ENCODE measurements at places on chromosomes 1 and 21.

- DNase-seq: no peak
These were observed 3.8 kb downstream of the NMNAT2 start for GRCh38 chr1:183414365-183414764.

GRCh38 chr1:30001011-30001731 is 722.2 kb downstream of the MATN1 start:
- DNase-seq: no peak

DNA sequence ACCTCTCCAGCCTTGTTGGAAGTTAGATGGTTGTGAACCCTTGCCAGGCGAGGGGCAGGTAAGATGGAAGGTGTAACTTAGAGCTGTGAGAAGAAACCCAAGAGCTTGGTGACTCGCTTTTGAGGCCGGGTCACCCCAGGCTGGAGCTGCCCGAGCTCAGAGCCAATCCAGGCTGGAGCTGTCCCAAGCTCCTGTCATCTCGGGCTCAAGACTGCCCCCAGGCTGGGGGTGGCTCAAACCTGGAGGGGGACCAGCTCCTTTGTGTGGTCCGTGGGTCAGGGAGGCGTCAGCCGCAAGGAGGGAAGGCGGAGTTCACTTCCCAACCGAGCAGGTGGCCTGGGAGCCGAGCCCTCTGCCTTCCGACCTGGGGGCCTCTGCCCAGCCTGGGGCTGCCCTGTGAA is 2.0 kb downstream of the HUNK start:
- no peak for DNase-seq

GRCh38 chr1:233261695-233262094 is 33.8 kb downstream of the PCNX2 start:
- no peak for DNase-seq

GRCh38 chr1:117546467-117546866 is 59.4 kb upstream of the TENT5C start:
- DNase-seq: no peak

DNA sequence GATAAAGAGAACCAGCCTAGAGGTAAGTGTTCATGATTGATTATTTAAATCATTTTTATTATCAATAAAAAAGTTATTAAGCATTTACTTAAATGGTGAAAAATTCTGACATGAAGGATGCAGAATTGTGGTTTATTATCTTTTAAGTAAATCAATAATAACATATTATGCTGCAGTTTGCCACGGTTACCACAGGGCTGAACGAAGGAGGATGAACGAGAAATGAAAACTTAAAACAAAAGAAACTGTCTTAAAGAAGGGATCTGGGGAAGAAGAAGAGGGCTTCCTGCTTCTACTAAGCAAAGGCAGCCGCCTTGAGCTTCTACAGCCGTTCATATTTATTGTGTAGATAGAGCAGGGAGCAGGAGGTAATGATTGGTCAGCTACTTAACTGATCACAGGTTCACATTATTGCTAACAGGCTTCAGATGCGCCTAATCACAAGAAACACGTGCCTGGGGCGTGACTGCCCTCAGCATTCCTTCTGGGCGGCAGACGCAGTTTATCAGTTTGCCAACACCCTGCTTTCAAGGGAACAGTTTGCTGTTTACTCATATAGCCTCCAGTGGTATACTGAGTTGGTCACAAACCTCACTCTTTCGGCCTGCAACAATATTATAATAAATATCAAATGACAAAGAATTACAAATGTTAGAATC is 5.8 kb upstream of the FNBP1L start:
- no peak for DNase-seq

GRCh38 chr1:233569636-233570035 is 44.3 kb upstream of the KCNK1 start:
- no peak for DNase-seq

DNA sequence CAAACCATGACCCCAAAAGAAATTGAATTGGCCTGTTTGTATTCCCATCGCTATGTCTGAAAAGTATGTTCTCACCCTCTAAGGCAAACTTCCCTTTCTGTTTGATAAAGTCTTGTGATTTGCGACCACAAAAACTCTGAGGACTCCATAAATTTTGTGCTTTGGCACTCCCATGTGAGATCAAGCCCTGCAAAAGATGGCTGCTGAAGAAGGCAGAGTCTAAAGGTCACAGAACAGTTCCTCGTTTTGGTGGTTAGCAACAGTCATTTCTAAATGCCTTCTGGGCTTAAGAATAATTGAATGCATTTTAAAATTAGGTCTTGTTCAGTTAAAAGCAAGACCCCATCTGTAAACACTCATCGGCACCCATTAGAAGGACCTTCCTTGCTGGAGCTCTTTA is 441.6 kb downstream of the OMA1 start:
- DNase-seq: no peak

GRCh38 chr1:2255420-2256369 is 27.6 kb downstream of the SKI start:
- DNase-seq: peak; percentile 62

DNA sequence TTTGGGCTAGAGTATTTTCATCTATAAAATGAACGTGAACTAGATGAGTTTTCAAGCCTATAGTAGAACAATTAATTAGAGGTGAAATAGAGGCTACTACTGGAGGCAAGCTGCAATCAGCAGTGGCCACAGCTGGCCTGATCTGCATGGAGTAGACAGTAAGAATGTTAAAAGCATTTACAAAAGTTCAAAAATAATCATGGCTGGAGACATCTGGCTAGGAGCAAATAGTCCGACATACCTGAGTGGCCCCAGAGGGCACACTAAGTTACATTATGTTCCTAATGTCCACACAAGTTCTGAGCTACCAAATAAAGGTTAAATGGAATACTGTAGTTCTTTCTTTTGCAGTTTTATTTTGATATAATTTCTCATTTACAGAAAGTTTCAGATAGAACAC is 28.0 kb downstream of the MPZL1 start:
- no peak for DNase-seq

- no peak for DNase-seq
These were observed 1.2 kb downstream of the ALG14 start for GRCh38 chr1:95071539-95071938.

GRCh38 chr1:205240118-205240517 is 12.4 kb downstream of the TMCC2 start:
- no peak for DNase-seq

DNA sequence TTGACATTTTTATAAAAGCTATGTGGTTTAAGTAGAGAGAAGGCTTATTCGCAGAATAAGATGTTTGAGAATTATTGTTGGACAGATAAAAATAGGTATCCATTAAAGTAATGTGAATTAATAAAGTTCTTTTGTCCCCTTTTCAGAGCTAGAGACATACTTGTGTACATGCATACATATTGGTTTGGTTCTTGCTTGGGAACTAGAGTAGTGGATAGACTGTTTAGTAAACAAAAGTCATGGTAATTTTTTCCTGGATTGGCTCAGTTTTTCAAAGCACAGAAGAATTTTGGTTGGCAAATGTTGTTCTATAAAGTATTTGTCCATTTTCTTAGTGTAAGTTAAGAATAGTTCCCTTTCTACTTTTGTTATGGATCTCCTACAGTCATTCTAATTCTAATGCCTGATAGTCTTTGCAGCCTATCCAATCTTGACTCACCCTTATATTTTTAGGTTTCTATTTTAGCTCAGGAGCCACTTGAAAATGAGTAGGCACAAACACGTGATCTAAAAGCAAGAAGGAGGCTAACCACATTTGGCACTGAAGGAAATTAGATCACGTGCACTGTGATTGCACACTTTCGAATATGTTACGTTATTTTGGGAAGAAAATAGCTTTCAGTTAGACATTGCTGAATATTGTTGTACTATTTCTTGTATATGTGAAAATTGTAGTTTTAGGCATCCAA is 47.0 kb downstream of the RABGAP1L start:
- DNase-seq: no peak

GRCh38 chr1:29824025-29824424 is 587.7 kb downstream of the PTPRU start:
- DNase-seq: no peak

GRCh38 chr1:224124220-224124619 is 10.3 kb downstream of the FBXO28 start:
- DNase-seq: no peak

DNA sequence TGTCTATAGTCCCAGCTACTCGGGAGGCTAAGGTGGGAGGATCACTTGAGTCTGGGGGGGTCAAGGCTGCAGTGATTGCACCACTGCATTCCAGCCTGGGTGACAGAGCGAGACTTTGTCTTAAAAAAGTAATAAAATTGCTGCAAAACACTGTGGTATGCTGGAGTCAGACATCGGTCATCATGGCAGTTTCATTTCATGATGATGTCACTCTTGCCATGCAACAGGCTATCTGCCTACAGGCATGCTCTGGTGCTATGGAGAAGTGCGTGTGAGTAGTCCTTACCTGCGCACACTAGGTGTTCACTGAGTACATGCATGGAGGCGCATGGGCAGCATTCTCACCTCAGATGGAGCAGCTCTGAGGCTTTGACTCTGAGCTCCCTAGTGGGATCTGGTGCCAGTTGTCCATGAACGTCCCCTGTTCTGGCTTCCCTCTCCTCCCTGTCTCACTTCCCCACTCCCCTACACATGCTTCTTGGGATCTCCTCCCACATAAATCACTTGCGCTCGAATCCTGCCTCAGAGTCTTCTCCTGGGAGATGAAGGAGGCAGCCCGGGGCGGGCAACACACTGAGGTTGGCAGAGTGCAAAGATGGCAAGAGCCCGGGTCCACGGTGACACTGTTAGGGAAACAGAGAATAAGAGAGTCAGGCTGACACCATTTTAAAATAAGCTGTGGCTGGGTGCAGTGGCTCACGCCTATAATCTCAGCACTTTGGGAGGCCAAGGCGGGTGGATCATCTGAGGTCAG is 10.4 kb upstream of the CELA3B start:
- no peak for DNase-seq
